ENCODE measurements at places on chromosomes 12 and 14.

DNA sequence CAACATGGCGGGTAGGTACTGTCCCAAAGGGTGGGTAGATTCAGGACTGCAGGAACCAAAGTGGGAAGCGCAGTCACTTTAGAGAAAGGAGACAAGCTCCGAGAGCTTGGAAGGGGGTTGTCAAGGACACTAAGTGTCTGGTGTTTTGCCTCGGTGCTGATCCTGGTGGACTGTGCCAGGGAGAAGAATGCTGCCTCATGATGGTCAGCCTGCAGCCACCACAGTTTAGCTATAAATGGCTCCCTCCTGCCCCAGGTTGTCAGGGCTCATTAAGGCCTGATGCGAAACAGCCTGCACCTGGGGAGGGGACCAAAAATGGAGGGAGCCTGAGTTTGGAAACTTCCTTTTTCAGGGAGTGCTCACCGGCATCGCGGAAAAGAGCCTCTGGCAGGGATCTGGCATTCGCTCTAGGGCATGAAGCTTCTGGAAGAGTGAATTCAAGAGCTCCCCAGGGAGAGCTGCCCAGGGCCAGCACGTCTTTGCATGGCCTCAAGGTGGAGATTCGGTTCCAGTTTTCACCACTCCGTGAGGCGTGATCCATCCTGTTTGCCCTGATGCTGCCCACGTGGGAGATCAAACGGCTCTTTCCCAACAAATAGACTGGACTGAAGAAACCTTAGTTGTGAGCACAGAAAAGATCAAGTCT is 164.0 kb downstream of the FOXN3 start:
- no peak for DNase-seq

DNA sequence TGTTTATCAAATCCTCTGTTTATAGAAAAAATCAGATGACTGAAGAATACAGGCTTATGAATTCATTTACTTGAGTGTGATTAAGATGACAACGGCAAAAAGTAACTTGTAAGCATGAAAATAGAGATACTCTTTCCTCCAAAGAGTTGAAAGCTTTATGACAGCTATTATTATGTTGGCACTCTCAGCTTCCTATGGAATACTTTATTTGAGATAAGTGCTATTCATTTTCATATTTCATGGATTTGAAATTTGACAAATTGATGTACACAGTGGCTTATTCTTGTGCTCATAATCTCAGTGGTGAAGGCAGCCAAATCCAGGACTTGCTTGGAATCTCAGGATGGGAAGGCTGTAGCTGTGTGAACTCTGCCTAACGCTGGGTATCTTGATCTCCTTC is 991.6 kb downstream of the GALC start:
- DNase-seq = no peak

GRCh38 chr12:118312578-118312977 is 60.1 kb downstream of the TAOK3 start:
- no peak for DNase-seq

DNA sequence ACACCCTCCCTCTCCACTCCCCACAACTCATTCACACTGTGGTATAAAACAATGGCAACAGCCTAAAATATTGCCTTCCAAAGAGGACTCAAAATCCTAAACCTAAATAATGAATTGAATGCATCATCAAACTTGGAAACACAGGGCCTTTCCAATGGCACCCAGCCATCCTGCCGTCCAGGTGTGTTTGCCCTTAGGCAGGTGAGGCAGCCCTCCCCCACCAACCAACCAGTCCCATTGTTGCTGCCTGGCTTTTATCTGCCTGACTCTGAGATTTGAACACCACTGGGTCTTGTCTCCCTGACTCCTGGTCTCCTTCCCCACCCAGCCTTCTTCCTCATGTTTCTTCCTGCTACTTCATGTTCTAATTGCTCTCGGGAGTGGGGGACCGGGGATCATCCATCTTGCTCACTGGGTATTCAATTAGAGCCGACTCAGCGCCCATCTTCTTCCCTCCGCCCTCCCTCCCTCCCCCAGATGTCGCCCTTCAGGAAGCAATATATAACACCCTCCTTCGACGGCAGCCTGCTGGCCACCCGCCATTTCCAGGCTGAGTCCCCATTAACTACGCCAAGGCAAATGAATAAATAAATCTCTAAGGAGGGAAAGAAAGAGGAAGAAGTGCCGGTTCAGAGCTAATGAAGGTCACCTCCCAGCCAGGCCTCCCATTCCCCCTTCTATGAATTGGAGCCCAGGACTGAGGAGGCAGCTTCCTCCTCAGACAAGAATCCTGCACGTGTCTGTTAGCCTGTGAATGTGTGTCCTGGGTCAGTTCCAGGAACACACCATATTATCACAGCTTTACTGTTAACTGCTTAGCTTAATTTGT is 36.3 kb upstream of the NTF3 start:
- no peak for DNase-seq

DNA sequence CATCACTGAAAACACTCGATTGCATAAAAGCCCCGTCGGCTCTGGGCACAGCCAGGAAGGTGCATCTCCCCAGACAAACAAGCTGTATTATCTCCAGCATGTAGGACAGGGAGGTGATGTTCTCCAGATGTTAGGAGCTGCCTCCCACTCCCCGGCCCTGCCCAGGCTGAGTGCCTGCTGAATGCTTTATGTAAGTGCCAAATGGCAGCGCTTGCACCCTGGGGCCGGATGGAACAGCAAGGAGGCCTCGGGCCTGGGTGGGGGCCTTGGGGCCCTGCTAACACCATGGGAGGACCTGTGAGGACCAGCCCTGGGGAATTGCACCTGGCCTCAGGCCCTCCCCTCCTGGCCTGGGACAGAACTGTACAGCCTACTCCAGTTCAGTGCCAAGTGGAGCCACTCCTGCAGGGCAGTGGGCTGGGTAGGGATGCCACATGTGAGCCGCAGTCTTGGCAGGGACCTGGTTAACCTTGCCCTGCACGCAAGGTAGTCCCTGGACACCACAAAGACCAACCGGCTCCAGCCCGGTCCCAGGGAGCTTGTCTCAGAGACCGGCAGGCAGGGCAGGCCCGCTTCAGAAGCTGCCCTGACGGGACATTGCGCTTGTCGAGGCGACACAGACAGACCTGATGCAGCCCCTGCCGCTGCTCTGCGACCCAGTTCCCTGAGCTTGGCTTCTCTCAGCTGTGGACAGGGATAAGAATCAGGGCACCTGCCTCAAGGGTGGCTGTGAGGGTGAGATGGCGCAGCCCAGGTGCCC is 35.3 kb upstream of the PPP1R13B start:
- DNase-seq = no peak

GRCh38 chr14:59576332-59577294 is at the start of gene CCDC175:
CCDC175 (minus strand) TSS chr14:59576812; CDS start chr14:59576775, 37 bp downstream.
- peak; percentile 20 for DNase-seq

DNA sequence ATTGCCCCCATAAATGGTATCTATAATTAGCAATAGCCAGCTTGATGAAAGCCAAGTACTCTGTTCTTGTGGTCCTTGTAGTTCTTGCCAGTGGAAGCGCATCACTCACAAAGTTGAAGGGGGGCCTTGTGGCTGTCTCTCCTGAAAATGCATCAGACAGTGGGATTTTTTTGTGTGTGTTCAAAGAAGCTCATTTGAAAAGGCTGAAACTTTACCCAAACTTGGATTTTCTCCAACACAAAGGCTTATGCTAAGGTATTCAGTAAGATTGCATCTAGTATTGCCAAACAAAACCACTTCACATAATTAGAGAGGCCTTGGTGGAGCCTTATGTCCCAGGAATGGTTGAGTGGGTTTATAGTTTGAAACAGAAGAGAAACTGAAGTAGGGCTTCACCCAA is 216.7 kb upstream of the TMTC1 start:
- no peak for DNase-seq

- DNase-seq = no peak
Measured at GRCh38 chr14:105168979-105169507, 467 bp upstream of the JAG2 start.

- peak; percentile 82 for DNase-seq
Measured at GRCh38 chr12:105253866-105254513, 18.0 kb upstream of the APPL2 start.

DNA sequence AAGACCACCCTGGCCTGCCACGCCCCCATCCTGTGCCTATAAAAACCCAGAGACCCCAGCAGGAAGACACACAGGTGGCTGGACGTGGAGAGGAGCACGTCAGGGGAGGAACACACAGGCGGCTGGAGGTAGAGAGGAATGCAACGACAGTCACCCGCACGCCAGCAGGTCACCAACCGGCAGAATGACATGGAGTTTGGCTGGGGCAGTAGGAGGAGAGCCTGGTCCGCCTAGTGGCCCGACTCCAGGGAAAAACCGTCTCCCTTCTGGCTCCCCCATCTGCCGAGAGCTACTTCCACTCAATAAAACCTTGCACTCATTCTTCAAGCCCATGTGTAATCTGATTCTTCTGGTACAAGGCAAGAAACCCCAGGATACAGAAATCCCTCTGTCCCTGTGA is 62.7 kb upstream of the KCNH3 start:
- no peak for DNase-seq

DNA sequence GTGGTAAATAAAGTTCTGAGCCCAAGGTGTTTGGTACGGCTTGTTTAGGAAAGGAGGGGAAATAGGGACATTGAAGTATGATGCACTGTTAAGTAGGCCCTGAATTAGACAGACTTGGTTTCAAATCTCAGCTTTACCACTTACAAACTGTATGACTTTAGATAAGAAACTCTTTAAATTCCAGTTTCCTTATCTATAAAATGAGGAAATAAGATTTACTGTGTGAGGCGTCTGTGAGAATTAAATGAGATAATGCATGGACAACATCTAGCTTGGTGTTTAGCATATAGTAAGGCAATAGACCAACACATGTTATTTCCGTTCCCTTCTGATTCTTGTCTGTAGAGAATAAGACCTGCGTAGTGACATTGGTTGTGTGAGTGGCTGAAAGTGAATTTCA is 7.0 kb downstream of the NCKAP1L start:
- no peak for DNase-seq

DNA sequence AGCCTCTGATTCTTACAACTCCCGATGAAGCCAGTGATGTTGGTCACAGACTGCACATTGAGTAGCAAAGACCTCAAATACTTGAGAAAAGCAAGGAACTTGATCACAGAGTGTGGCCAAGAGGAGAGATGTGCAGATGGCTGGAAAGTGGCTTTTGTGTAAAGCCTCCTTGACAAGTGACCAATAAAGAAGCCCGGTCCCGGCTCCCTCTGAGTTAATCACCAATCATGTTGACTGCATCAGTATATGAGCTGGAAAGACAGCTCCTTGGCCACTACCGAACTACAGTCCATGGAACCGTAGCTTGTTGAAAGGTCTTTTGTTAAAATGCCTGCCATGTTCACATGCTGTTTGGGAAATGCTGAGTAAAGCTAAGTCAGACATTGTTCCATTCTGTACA is 23.7 kb upstream of the SERPINA6 start:
- DNase-seq = no peak

- no peak for DNase-seq
Measured at GRCh38 chr14:20503898-20504297, 1.4 kb upstream of the RNASE10 start.

DNA sequence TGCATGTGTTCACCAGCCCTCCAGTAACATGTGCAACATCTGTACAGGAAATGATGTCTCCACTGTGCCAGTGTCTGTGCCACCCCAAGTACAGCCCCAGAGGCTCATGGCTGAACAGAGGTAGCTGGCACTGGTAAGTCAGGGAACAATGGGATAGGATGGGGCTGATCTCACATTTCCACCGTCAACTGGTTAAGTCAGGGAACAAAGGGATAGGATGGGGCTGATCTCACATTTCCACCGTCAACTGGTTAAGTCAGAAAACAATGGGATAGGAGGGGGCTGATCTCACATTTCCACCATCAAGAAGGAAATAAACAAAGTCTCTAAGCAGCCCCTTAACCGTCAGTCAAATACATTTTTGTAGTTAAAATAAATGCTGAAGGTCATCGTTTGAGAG is 246.6 kb downstream of the TMEM132D start:
- DNase-seq = no peak

DNA sequence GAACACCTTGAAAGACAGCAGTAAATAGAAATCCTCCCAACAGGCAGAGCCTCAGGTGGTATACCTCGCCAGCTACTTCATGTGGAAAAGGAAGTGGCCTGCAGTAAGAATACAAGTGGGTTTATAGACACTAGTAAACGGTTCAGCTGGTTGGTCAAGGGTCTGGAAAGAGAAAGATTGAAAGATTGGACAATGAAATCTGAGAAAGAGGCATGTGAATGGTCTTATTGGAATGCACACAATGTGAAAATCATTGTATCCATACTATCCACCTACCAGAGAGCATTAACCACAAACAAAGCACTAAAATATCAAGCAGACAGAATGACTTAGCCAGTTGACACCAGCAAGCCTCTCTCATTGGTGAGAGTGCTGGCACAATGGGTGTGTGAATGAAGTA is 98.2 kb downstream of the SSPN start:
- no peak for DNase-seq

DNA sequence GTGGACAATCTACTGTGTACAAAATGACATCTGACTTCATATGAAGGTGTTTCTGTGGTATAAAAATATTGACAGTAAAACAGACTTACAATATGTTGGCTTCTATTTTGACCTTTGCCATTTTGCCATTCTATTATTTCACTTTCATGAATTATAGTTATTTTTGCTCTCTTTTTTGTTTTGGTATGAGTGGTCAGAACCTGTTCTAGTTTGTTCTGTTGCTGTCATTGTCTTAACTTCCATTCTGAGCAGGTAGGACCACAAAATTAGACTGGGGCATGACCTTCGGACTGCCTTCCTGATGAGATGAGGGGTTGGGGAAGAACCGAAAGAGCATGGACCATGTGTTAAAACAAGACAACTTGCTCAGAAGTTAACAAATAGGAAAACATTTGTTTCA is 36.5 kb upstream of the IFNG-AS1 start:
- DNase-seq = no peak

DNA sequence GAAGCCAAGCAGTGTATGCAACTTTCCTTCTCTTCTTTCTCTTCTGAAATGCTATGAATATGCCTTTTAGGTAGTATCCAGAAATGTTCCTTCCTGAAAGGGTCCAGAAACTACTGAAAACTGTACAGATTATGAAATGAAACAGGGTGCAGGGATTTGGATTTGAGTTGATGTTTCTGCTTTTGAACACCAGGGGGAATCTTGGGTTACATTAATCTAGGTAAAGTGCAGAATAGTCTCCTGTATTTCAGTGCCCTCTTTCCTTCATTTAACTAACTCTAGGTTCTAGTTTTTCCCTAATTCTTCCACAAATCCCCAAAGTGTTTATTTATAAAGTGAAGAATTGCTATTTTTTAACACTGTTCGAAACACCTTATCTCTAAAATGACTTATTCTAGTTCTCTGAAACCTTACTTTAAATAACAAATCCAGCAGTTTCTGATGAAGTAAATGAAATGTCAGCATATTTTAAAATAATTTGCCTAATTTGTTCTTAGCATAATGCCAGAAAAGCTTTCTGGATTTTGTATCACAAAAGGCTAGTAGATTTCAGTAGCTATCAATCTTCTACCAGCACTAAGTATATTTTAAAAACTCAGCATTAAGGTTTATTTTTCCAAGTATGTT is 111.9 kb downstream of the LRRK2 start:
- DNase-seq = peak; percentile 10

DNA sequence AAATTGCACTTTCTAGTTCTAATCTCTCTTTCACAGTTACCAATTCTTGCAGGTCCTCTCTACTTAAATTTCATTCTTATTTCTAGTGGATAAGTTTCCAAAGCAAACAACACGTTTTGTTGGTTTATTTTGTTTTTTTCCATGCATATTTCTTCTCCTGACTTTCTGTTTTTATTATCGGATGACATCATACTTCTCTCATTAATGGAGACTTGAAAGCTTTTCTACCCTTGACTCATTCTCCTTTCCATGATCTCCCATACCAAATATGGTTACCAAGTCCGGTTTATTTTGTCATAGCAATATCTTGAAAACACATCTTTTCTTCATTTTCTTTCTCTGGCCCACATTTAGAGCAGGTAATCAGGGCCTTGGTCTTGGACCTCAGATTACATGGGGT is 796.5 kb downstream of the GALC start:
- no peak for DNase-seq

All from RCC 7860 (cell line).